EH (cell line): ENCODE measurements at places on chromosomes 6 and 20.
A peak's percentile ranks its signal among the peaks of the same experiment; 100 is the strongest.

DNA sequence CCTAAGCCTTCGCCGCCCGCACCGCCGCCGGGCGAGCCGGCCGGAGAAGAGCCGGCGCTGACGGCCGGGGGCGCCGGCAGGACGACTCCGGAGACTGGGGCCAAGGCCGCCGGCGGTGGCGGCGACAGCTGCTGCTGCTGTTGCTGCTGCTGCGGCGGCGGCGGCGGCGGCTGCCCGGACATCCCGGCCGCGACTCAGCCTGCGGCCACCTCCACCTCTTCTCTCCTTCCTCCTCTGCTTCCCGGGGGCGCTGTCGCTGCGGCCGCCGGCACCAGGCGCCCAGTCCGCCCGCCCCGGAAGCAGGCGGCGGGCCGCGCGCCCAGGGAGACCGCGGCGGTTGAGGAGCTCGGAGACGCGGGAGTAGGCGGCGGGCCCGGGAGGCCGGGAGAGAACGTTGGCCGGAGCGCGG, 307 bp downstream of the RANBP9 start:
- DNase-seq = peak; percentile 80

DNA sequence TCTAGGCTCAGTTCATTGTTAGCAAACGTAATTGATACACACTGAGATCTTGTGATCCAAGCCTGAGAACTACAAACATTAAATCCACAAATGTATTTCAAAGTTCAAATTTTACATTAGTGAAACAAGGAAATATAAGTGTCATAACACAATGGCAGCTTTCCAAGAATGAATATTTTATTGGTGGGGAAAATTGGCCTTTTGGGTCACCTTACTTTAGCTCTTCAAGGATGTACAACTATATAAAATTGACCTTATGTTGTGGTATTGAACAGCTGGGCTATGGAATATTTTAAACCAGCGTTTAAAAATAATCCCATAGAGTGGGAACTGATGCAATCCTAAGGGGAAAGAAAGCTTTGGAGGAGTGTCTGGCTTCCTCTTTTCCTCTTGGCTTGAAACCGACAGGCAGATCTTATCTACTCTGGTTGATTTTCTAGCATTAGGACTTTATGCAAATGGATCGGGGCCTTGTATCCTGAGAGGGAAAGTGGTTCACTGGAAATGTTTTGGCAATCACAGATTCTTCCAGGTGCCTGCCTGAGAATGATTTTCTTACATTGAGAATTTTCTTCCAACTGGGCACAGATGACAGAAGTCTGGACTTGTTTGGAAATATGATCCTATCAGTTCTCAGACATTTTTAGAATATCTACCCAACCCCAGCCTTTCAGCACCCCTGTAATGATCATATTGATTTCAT, 184.8 kb upstream of the ECI2 start:
- peak; percentile 75 for DNase-seq

DNA sequence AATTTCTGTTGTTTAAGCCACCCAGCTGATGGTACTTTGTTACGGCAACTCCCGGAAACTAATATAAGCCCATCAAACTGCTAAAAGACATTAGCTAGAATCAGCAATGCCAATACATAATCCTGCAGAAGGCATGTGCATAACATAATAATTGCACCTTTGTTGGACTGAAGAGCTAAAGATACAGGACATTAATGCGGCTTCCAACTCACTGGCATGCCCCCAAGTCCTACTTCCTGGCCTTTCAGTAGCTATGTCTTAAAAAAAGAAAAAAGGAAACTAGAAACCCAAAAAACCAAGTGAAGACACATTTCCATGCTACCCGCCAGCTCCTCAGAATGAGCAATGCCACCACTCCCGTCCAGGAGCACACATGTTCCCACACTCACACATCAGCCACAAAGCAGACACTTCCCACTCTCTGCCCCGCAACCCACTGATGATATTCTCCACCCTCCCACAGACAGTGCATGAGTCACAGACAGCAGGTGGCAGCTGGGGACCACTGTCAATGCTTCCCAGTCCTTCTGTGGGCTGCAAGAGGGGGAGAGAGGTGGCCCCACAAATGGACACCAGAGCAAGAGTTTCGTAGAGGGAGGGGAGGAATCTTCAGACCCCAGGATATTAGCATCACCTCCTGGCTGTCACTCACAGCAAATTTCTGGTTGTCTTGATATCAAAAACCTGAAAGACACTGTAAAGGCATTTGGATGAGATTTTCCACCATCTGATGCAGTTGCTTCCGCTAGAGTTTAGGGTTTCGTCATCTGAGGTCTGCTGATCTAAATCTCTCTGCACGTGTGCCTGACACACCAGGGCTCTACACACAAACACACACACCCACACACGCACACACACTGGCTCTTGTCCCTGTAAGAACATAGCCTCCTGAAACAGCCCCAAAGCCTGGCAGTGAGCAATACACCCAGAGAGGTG, 32.8 kb downstream of the GFOD1 start:
- DNase-seq = peak; percentile 30

DNA sequence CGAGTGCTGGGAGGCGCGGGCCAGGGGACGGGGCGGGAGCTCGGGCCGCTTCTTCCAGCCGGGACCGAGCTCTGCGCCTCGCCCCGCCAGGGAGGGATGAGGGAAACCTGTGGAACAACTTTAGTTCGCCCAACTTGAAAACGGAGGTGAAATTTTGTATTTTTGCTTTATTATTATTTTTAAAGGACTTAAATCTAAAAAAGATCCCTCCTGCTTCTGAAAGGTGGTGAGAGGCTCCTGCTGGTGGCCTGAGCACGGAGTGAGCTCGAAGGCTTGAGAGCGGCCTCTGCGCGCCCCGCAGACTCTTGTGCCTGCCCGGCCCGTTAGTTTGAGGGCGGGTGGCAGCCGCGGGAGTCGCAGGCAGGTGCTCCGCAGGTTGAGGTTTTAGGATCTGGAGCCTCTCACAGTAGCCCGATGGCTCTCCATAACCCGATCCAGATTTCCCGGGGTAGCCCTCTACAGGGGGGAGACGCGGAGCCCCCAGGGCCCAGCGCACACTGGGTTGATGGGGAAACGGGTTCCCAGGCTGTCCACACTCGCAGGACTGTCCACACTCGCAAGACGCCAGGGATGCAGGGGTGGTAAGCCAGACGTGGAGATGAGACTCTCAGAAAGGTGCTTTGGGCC, 46.2 kb upstream of the SUPT3H start:
- no peak for DNase-seq

GRCh38 chr6:87789198-87789899, 87.3 kb upstream of the AKIRIN2 start:
- DNase-seq = peak; percentile 58

DNA sequence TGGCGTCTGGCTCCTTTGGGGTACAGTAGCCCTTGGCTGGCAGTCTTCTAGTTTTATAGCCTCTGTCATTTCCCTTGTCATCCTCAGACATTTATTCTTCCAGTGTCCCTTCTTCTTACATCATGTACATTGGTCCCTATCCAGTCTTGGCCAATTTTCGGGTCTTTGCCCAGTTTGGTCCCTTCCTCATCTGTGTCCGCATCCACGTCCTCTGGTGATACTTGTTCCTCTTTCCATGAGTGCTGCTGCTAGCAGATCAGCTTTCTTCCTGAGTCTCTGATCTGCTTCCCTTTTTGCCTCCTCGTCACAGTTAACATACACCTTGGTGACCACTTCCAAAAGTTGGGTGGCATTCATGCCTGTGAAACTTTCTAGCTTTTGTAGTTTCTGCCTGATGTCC, 86.2 kb upstream of the GPR6 start:
- DNase-seq = no peak

GRCh38 chr6:44699851-44700250, 312.3 kb downstream of the CDC5L start:
- DNase-seq = no peak

DNA sequence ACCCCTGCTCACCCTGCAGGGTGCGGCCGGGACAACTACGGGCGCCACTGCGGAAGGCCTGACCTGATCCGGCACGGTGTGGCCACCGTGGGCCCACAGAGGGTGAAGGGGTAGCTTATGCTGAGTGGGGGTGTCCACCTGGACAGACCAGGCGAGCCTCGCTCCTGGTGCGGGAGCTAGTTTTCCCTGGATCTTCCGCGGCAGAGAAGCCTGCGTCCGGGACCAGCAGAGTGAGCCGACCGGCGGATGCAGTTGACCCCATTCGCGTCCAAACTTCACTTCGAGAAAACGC, 38.2 kb downstream of the NCR2 start:
- DNase-seq = no peak

- DNase-seq = peak; percentile 27
These were observed 2.1 kb downstream of the SLC35B2 start for GRCh38 chr6:44255105-44255808.

DNA sequence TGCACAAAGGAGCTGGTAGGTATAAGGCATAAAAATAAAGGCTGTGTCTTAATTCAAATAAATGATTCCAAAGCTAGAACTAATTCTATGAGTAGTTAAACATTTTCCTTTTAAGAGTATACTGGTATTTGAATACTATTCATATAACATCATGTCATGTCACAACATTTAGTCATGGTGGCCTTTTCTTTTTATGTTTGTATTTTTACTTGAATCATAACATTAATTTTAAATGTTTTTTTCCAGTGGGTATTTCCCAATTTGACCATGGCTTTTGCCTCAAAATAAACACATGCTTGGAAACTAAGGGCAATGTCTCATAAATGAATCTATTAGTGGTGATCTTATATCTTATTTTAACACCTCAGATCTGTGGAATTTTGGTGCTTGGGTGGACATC, 177.1 kb downstream of the CD109 start:
- peak; percentile 52 for DNase-seq

DNA sequence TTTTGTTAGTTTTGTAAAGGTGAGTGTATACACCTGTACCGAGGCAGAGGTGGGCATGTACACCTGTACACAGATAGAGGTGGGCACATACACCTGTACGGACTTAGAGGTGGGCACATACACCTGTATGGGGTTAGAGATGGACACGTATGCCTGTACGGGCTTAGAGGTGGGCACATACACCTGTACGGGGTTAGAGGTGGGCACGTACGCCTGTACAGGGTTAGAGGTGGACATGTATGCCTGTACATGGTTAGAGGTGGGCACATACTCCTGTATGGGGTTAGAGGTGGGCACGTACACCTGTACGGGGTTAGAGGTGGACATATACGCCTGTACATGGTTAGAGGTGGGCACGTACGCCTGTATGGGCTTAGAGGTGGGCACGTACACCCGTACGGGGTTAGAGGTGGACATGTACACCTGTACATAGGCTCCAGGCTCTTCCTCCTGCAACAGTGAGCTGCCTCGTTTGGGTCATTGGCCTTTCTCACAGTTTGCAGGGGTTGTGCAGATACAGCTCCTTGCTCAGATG, 63.7 kb downstream of the PHACTR3 start:
- no peak for DNase-seq

- DNase-seq = no peak
These were observed 259.0 kb downstream of the HIVEP2 start for GRCh38 chr6:142685852-142686506.

- DNase-seq = no peak
These were observed 21.5 kb downstream of the NOL4L start for GRCh38 chr20:32563311-32564272.

DNA sequence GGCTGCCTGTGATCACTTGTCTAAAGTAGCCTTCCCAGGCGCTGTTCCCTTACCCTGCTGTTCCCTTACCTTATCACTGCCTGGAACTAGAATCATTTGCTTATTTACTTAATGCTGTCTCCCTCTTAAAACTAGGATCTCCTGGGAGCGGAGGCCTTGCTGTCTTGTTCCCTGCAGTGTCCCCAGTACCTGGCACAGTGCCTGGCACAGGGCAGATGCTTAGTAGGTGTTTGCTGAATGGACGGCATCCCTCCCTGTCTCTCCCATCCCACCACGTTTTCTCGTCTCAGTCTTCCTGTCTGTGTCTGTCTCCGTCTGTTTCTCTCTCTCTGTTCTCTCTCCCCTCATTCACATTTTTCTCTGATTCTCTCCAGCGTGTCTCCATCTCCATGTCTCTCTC, 99.9 kb upstream of the MYL9 start:
- DNase-seq = no peak

DNA sequence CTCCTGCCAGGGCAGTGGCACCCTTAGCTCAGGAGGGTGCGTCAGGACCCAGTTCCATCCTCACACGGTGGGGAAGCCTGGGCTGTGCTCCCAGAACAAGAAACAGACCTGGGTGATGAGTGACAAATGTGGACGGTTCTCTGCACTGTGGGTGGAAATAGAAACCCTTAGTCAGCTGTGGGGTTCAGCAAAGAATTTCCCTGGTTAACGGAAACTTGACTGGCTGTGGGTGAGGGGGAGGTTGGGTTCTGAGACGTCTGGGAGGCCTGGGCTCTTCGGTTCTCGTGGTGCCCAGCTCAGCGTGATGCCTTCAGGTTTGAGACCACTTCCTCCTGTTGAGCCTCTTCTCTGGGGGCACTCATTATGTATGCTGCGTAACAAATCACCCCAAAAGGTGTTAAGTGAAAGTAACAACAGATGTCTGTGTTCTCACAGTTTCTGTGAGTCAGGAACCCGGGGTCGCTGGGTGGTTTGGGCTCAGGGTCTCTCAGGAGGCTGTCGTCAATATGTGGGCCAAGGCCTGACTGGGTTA, 53.1 kb upstream of the FAM83D start:
- DNase-seq = no peak

DNA sequence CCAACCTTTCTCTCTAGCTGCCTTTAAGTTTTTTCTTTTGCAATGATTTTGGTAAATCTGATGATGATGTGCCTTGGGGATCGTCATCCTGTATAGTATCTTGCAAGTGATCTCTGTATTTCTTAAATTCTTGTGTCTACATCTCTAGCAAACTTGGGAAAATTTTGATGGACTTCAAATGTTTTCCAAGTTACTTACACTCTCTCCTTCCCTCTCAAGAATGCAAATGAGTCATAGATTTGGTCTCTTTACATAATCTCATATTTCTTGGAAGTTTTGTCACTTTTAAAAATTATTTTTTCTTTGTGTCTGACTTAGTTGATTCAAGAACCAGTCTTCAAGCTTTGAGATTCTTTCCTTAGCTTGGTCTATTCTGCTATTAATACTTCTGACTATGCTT, 176.4 kb downstream of the TBC1D32 start:
- peak; percentile 44 for DNase-seq

DNA sequence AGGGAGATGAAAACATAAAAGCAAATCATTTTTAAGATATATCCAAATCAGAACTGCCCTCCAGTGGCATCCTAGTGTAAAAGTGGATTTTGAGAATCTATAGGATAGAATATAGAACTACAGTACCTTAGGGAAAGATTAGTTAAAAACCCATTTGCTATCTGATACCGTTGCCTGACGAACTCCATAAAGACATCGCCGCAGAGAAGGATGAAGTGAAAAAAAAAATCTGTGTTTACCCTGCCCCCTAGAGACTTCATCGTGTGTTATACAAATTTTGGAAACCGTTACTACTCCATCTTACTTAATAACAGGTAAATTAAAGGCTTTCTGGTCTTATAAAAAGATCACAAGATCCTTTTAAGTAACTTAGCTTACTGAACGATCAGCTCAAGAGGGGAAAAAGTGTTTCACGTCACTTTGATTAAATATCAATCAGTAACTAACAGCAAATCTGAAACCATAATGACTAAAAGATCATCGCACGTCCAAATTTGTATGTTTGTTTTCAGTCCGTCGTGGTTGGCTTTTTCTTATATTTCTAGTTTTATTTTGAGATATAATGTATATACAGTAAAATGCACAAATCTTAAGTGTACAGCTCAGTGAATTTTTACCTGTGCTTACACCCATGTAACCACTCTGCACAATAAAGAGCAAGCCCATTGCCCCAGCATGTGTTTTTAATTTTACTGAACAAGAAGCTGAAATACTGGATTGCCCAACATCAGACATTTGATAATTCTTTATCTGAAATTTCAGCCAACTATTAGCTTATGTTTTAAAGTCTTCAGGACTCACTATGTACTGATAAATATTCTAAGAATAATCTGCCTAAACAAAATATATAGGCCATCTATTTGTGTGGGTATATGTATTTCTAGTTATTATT, 881 bp upstream of the MCM3 start:
- DNase-seq = peak; percentile 22

GRCh38 chr6:132133736-132134445, 182.7 kb upstream of the CCN2 start:
- peak; percentile 78 for DNase-seq
